Stimulated activated CD4-positive, alpha-beta T cell treated with anti-CD3 and anti-CD28 coated beads, Interleukin-1b, Interleukin-23, amount 100 ng/mL, for 1 hour (primary cell): ENCODE measurements at places on chromosomes 3 and 15.

DNA sequence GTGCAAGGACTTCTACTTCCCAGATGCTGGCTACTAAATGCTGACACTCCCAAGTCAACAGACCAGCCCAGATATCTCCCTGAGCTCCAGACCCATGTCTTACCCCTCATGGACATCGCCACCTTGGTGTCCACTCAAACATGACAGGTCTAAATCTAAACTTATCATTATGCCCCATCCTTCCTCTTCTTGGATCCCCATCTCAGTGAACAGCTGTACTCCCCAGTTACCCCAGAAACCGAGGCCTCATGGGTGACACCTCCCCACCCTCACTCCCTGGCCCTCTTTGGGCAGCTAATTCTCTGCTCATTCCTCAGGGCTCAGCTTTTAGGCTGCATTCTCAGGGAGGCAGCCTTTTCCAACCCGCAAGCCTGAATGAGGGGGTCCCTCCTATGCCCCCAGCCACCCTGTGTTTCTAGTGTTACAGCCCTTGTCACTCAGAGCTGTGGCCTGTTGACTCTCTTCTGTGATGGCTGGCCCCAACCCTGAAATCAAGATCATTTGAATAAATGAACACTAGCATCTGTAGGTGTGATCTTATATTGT, 5.4 kb downstream of the EHD4 start:
- no peak for DNase-seq

- DNase-seq: no peak
Observed at GRCh38 chr15:73753250-73754130, at the start of gene INSYN1. TSS of gene INSYN1 (minus strand) at chr15:73753351. CDS start at chr15:73751130, 2,221 bp downstream.

GRCh38 chr3:187858041-187858440, 112.8 kb upstream of the BCL6 start:
- no peak for DNase-seq

DNA sequence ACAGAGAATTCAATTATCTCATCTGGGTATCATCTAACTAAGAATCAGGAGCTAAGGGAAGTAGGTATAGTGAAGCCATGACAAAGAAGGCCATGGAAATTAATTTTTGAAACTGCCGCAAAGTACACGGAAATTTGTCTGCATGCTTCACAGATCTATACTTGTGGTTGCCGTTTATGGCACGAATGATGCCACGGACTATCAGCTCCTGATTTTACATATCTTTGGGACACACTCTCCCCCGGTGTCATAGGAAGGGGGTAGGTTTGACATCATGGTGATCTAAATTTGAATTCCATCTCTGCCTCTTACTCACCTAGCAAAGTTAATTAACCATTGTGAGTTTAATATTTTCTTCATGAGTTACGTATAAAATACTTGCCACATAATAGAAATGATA, 14.0 kb downstream of the ARPP21 start:
- no peak for DNase-seq

DNA sequence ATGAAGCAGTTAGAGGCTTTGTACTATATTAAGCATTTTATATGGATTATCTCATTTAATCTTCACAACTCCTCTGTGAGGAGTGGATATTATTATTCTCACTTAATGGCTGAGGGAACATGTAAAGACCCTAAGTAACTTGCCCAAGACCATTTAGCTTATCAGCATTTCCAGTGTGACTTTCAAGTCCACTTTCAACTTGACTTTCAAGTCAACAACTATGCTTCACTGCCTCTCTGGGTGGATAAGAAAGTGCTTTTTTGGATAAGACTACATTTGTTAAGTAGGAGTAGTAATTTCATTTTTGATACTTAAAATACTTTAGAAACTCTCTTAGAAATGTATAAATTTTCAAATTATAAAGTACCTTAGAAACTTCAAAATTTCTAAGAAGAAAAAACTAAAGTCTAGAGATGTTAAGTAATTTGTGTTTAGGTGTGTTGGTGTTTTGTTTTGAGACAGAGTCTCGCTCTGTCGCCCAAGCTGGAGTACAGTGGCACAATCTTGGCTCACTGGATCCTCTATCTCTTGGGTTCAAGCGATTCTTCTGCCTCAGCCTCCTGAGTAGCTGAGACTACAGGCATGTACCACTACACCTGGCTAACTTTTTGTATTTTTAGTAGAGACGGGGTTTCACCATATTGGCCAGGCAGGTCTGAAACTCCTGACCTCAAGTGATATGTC, 71.8 kb downstream of the MINDY2 start:
- no peak for DNase-seq

DNA sequence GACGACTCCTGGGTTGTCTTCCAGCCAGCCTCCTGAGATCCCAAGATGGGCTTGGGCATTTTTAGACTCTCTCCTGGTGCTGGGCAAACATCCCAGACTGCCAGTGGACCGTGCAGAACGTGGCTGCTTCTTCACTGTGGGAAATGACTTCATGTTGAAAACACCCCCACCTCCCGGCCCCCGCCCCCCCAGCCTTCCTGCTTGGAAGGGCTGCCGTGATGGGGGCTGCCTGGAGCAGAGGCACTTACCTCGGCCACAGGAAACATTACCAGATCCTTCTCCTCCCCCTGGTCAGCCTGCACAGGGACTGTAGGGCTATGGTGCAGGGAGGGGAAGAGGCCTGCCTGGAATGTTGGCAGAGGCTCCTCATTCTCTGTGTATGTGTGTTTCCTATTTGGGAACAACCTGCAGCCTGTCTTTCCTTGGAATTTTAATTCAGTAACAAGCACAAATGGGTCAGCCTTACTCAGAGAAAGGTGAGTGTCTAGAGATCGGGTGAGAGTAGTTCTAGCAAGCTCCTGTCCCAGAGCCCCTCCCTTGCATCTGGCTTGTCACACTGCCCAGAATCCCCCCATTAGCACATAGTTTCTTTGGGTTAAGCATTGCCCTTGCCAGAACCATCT, 90.8 kb downstream of the ANP32A start:
- DNase-seq: no peak

DNA sequence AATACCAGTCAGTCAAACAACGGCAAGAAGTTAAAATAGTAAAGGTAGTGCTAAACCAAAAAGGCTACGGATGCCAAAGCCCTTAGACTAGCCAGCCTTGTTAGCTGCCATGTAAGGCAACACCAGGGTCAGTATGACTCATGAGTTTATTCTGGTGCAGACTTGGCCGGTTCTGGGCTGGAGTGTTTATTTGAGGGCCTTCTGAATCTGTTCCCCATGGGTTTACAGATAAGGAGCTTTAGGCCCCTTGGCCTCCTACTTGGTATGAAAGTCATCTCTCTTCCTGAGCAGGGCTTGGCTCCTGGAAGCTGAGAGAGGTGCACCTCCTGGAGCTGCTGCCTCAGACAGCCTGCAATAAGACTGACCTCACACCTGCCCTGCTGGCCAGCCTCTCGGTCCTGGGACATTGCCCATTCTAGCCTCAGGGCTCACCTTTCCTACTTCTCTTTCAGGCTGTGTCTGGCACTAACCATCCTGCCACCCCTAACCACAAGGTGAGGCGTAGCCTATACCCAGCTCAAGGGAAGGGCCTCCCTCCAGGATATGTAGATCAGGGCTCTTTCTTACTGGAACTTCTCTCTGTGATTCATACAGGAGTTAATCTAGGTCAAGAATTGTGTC, 10.4 kb upstream of the RTP1 start:
- DNase-seq: no peak

- no peak for DNase-seq
Observed at GRCh38 chr15:38461066-38461833, 7.3 kb downstream of the FAM98B start.

- no peak for DNase-seq
Observed at GRCh38 chr3:114746502-114746901, 400.6 kb downstream of the ZBTB20 start.

DNA sequence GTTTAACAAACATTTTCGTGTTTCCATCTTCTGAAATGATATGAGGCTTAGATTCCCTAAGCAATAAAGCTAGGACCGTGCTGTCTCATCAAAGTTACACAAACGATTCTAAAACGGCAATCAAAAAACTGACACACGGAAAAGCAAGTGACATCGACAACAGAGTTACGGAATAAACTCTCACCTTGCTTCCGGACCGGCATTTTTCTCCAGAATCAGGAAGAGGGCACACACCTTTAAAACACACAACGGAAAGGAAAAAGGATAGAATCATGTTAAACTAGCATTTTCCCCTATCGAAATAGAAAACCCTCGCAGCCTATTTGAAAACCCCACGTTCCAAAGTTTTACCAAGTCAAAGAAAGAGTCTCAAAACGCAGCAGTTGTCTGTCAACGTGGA, 1.4 kb downstream of the DLG1 start:
- no peak for DNase-seq

GRCh38 chr15:64224511-64224910, 61.7 kb upstream of the PPIB start:
- no peak for DNase-seq

- DNase-seq: no peak
Observed at GRCh38 chr3:197093871-197094270, 64.3 kb upstream of the MELTF start.

DNA sequence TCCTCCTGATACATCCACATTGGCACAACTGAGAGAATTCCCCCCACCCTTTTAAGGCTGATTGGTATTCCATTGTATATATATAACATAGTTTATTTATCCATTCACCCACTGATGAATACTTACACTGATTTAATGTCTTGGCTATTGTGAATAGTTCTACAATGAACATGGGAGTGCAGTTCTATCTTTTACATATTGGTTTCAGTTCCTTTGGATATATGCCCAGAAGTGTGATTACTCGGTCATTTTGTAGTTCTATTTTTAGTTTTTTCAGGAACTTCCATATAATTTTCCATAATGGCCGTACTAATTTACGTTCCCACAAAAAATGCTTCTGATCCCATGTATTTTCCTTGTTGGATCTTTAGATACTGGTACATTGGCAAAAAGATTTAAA, 135.3 kb downstream of the FMN1 start:
- no peak for DNase-seq

GRCh38 chr3:164194842-164195241, 883.5 kb downstream of the SI start:
- DNase-seq: no peak

DNA sequence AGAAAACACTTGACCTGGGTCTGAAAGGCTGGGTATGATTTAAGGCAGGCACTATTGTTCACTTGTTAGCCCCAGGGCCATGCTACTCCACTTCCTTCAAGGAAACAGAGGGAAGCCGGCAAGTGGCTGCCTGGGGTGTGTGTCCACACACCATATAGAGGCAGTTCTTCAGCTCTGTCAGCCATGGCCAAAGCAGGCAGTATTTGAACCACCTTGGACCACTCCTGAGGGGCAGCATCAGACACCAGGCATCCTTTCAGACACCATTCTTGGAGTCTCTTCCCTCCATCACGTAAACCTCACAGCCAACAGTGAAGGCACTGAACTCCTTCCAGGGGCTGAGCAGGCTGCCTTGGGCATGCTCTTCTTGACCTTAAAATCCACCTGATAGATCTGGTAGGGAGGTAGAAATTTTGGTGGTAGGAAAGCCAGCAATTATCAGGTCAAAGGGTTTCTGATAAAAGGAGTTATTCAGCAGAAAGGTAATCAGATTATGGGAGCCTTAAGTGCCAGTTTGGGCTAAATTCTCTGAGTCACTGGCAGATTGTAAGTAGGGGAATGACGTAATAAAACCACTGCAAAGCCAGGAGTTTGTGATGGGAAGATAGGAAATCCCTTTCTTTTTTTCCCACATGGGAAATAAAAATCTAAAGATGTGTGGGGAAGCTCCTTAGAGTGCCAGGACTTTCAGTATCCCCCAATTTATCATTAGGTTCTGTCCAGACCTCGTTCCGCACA, 20.2 kb downstream of the TGFBR2 start:
- DNase-seq: no peak

DNA sequence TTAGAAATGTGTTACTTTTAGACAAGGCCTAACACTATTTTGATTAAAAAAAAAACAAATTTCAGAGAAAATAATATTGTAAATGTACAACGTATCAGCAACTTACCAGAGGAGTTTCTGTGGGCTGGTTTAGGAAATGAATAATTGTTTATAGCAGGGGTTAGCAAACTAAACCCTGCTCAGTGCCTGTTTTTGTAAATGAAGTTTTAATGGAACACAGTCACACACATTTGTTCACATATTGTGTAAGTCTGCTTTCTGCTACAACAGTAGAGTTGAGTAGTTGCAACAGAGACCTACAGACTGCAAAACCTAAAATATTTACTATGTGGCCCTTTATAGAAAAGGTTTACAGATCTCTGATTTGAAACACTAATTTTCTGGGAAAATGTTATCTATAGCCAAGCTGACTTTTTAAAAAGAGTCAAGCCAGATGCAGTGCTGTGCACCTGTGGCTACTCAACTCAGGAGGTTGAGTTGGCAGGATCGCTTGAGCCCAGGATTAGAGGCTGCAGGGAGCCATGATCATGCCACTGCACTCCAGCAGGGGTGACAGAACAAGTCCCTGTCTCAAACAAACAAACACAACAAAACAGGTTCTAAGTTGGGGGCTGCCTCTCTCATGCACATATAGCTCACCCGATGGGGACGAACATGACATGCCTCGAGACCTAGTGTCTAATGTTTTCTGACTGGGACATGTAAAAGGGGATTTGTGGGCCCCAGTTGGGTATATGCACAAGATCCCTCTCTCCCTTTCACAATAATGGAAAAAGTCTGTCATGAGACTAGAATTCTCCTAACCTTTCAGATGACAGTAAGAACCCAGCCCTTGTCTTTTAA, 182.5 kb downstream of the TNIK start:
- no peak for DNase-seq

GRCh38 chr15:93288728-93289294, 199.8 kb upstream of the RGMA start:
- DNase-seq: no peak

DNA sequence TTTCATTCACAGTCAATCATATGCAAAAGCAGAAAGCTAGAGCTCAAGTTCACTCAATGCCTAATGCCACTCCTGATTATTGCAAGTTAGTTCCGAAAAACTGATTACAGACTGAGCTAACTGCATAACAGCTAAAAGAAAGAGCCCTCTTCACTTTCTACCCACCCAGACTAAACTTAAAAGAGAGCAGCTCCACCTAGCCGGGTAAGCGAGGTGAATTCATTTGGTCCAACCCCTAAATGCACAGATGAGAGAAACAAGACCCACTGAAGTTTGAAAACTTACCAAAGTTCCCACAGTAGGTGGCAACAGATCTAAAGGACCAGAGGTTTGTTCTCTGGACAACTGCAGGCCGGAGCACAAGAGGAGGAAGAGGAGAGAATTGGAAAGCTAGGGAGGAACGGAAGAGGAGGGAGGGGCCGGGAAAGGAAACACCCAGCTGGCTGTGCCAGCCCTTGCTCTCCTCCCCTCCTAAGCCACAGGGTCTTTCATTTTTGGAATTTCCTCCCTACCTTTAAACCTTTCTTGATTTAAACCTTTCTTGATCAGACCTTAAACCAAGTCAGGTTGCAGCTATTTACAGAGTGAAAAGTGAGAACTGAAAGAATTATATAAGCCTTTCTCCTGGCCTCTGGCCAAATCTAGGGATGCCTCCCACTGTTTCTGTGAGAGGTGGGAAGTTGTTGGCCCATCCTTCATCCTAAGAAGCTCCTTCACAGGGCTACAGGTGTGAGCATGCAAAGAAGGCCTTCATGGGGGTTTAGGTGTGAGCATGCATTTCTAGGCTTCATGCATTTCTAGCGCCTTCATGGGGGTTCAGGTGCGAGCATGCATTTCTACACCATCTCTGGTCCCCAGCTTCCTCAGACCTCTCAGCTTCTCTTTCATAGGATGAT, 114.7 kb upstream of the LMOD3 start:
- DNase-seq: no peak
